MCF 10A (cell line): ENCODE measurements at places on chromosomes 16 and 17.
A peak's percentile ranks its signal among the peaks of the same experiment; 100 is the strongest.

GRCh38 chr16:56275076-56275475 is 83.8 kb downstream of the GNAO1 start:
- DNase-seq, result no peak

DNA sequence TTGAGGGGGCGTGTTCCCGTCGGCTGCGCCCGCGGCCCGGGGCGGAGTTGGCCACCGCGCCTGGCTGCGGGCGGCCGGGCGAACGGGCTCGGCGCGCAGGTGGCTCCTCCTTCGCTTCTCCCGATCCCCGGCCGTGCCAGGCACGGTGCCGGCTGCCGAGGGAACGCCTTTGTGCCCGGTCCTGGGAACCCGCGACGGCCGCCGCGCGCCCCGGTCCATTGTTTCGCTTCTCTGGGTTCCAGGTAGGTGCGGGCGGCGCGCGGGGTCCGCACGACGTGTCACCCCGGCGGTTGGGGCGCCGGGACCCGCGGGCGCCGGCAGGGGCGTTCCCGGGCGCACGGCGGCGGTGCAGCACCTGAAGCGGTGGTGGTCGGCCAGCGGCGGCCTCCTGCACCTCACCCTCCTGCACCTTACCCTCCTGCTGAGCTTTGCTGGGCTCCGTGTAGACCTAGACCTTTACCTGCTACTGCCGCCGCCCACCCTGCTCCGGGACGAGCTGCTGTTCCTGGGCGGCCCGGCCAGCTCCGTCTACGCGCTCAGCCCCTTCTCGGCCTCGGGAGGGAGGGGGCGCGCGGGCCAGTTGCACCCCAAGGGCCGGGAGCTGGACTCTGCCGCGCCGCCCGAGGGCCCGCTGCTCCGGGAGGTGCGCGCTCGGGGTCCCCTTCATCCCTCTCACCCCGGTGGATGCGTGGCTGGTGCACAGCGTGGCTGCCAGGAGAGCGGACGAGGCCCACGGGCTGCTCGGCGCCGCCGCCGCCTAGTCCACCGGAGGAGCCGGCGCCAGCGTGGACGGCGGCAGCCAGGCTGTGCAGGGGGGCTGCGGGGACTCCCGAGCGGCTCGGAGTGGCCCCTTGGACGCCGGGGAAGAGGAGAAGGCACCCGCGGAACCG is 99.9 kb downstream of the EFCAB13 start:
- no peak for DNase-seq

GRCh38 chr17:60383379-60383778 is 8.6 kb downstream of the USP32 start:
- DNase-seq, result no peak

DNA sequence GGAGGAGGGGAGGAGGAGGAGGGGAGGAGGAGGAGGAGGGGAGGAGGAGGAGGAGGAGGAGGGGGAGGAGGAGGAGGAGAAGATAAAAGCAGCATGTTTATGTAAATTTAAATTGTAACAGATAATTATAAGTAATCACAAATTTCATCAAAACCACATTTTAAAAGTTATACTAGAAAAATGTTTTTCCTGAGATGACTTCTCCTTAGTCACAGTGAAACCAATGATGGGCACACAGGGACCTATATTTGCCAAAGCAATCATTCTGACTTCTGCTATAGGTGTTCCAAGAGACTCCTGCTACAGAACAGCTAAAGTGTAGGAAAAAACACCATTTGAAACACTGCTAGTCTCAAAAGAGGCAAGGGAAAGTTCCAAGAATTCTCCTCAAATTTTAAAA is 66.4 kb downstream of the CEP95 start:
- DNase-seq, result no peak

GRCh38 chr17:49715717-49716279 is 8.0 kb upstream of the SLC35B1 start:
- no peak for DNase-seq

GRCh38 chr17:63995626-63996025 is 2.5 kb upstream of the PRR29 start:
- no peak for DNase-seq

DNA sequence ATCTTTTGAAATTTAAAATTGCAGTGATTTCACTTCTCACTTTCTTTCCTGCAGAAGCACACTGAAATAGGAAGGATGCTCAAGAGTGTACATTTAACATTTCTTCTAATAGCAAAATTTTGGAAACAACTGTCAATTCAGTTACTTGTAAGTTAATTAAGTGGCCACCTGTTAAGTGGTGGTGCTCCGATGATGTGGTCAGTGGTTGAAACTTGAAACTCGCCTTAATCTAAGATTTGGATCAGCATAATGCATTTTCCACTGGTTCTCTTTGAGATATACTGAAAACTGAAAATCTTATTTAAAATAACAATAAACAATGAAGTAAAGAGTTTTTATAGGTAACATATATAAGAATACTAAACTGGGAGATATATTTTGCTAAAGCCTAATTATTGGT is 7.0 kb upstream of the MYH8 start:
- DNase-seq, result no peak

DNA sequence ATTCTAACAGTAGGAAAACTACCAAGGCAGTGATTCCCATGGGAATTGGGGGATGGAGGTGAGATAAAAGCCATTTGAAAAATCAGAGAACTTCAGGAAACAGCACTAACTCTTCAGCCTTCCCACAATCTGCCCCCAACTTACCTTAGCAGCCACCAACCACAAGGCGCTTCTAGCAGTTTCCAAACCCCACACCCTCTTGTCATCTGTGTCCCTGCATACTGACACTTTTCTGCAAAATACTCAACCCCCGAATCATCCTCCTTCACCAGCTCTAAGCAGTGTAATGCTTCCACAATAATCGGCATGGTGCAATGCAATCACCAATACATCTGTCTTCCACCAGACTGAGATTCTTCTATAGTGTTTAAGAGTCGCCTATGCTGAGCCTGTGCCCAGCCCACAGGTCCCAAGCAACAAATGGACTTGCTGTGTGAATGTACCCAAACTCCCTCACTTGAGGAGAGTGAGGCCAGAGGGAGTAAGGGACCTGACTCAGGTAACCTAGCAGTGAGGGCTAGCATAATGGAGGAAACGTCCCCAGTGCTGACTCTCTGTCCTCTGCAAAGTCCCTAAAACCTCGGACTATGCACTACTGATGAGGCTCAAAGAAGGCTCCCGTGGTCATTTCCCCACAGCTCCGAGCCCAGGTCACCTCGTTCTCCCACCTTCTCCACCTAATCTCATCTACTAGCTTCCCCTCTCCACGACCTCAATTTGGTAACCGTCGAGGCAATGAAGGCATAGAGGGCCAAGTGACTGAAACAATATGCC is 943 bp downstream of the DYNC1LI2 start:
- DNase-seq, result no peak

GRCh38 chr16:24995469-24995868 is 19.7 kb downstream of the ARHGAP17 start:
- no peak for DNase-seq

- DNase-seq, result peak; percentile 39
Measured at GRCh38 chr17:50882851-50883250, 16.7 kb upstream of the TOB1 start.

DNA sequence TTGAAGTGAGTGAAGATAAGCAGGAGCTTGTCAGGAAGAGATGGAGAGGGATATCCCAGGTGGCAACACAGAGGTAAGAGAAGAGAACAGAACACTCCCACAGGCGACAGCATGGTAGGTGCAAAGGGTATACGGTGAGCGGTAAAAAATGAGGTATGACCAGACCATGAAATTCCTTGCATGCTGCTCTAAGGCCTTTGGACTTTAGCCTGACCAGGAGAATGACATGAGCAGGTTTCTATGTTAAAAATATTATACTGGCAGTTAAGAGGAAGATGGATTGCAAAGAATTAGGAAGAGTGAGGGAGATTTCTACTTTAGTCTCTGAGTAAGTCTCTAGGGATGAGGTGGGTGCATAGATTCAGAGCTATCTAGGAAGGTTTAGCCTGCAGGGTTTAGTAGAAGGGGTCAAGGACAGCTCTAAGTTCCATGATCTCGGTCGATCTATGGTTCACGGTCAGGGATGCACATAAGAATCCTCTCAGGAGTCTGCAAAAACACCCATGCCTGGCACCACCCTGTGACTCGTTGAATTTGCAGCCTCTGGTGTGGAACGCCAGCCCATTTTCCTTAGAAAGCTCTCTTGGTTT is 65.7 kb downstream of the HLF start:
- DNase-seq, result no peak

DNA sequence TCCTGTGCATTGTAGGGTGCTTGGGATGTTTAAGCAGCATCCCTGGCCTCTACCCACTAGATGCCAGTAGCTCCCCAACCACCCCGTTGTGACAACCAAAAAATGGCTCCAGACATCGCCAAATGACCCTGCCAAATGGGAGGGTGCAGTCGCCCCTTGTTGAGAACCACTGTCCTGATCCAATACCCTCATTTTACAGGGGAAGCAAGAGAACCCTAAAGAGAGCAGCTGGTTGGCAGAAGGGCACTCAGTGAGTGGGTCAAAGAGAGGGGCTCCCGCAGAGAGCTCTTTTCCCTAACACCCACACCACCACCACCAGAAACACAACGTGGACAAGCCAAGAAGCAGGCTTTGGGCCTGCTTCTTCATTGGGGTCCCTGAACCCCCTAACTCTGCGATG is 18.4 kb downstream of the TEKT5 start:
- no peak for DNase-seq

GRCh38 chr16:87618216-87618615 is 15.9 kb downstream of the JPH3 start:
- no peak for DNase-seq

- no peak for DNase-seq
Measured at GRCh38 chr17:80212962-80213642, 7.0 kb downstream of the SGSH start.
